T-cell (primary cell): ENCODE measurements at places on chromosomes 5 and 9. TPM values are rescaled to one million over a fixed set of nuclear protein-coding genes. Genes with fewer than 3 reads are reported as not detected.

GRCh38 chr5:133697536-133698258 lies 85.4 kb upstream of the FSTL4 start:
- peaks cover 5% of the 10 kb centered on the region for H3K4me1 ChIP-seq
- no peak overlapping the region for H3K27ac ChIP-seq
- H3K36me3 ChIP-seq, result no peaks in the 10 kb centered on the region
- H3K27me3 ChIP-seq, result peaks cover 16% of the 10 kb centered on the region
- no peak for DNase-seq

- H3K27me3 ChIP-seq, result no peaks in the 10 kb centered on the region
- no peaks in the 10 kb centered on the region for H3K36me3 ChIP-seq
- no peak for DNase-seq
- H3K27ac ChIP-seq, result no peak overlapping the region
Measured at GRCh38 chr5:165349735-165350134, 1844.3 kb downstream of the MAT2B start.

- H3K27me3 ChIP-seq, result no peaks in the 10 kb centered on the region
- H3K4me1 ChIP-seq, result no peaks in the 10 kb centered on the region
- H3K4me3 ChIP-seq, result no peak overlapping the region
- no peak overlapping the region for H3K27ac ChIP-seq
- no peaks in the 10 kb centered on the region for H3K36me3 ChIP-seq
Measured at GRCh38 chr9:71859939-71860338, 51.1 kb downstream of the ABHD17B start.

The SPINK13 gene
- not detected for total RNA-seq

- no peaks in the 10 kb centered on the region for H3K4me1 ChIP-seq
- H3K27ac ChIP-seq, result no peak overlapping the region
- H3K27me3 ChIP-seq, result no peaks in the 10 kb centered on the region
- H3K36me3 ChIP-seq, result no peaks in the 10 kb centered on the region
- H3K4me3 ChIP-seq, result no peak overlapping the region
Measured at GRCh38 chr9:8329561-8330283, 530.1 kb upstream of the DMAC1 start.

- no peak overlapping the region for H3K4me3 ChIP-seq
- no peaks in the 10 kb centered on the region for H3K36me3 ChIP-seq
- no peak overlapping the region for H3K27ac ChIP-seq
- H3K27me3 ChIP-seq, result no peaks in the 10 kb centered on the region
Measured at GRCh38 chr5:151470439-151470838, 23.0 kb downstream of the SLC36A1 start.

The GHR gene
- total RNA-seq, result not detected

The RAPGEF6 gene
- 87.1 TPM for total RNA-seq

The THBS4 gene
- total RNA-seq, result 0.53 TPM

- H3K4me3 ChIP-seq, result no peak overlapping the region
- H3K27me3 ChIP-seq, result no peaks in the 10 kb centered on the region
- H3K27ac ChIP-seq, result no peak overlapping the region
- no peaks in the 10 kb centered on the region for H3K36me3 ChIP-seq
- no peak for DNase-seq
Measured at GRCh38 chr5:142677198-142677597, 8.7 kb downstream of the FGF1 start.

DNA sequence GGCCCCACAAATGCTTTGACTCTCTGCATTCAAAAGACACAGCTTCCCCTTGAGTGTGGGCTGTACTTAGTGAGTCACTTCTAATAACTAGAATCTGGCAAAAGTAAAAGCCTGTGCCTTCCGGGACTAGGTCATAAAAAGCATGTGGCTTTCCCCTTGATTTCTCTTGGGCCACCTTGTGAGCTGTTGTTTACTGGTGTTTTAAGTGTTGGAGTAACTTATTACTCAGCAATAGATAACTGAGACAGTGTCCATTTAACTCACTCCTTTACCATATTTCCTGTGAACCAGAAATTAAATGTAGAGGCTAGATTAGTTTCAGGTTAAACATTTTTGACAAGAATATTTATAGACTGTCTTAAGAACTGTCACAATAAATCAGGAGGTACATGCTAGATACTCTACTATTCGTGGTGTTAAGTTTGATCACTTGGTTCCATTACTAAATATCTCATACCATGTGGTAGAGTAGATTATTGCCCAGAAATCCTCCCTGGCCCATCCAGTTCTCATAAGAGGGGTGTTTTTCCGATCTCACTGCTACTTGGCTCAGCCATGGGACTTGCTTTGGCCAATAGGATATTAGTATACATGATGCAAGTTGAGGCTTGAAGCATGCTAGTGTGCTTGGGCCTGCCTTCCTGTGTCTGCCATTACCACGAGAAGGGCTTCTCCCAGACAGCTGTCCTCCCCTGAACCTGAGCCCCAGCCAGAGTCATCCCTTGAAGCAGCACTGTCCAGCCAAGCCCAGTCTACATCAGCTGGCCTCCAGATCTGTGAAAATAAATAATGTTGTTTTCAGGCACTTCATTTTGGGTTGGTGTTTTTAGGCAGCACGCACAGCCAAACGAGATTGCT lies 10.4 kb upstream of the CMBL start:
- no peak for DNase-seq
- no peak overlapping the region for H3K27ac ChIP-seq
- H3K27me3 ChIP-seq, result peaks cover 12% of the 10 kb centered on the region
- H3K4me1 ChIP-seq, result no peaks in the 10 kb centered on the region
- H3K36me3 ChIP-seq, result no peaks in the 10 kb centered on the region
- H3K4me3 ChIP-seq, result no peak overlapping the region

GRCh38 chr5:126002222-126002897 lies 420.8 kb upstream of the GRAMD2B start:
- no peak overlapping the region for H3K27ac ChIP-seq
- H3K36me3 ChIP-seq, result no peaks in the 10 kb centered on the region
- H3K4me1 ChIP-seq, result no peaks in the 10 kb centered on the region
- H3K4me3 ChIP-seq, result no peak overlapping the region
- H3K27me3 ChIP-seq, result no peaks in the 10 kb centered on the region
- DNase-seq, result no peak

GRCh38 chr9:32705059-32705458 lies 69.6 kb upstream of the TAF1L start:
- H3K4me1 ChIP-seq, result no peaks in the 10 kb centered on the region
- H3K4me3 ChIP-seq, result no peak overlapping the region
- no peak overlapping the region for H3K27ac ChIP-seq
- H3K36me3 ChIP-seq, result no peaks in the 10 kb centered on the region

The TRIM7 gene
- total RNA-seq, result 1.6 TPM

- no peaks in the 10 kb centered on the region for H3K36me3 ChIP-seq
- H3K4me3 ChIP-seq, result no peak overlapping the region
- H3K27me3 ChIP-seq, result peaks cover 3% of the 10 kb centered on the region
- H3K27ac ChIP-seq, result no peak overlapping the region
- H3K4me1 ChIP-seq, result no peaks in the 10 kb centered on the region
- DNase-seq, result no peak
Measured at GRCh38 chr5:73812457-73812856, 186.5 kb downstream of the ARHGEF28 start.

- no peaks in the 10 kb centered on the region for H3K36me3 ChIP-seq
- H3K27me3 ChIP-seq, result peaks cover 4% of the 10 kb centered on the region
- no peak for DNase-seq
- no peak overlapping the region for H3K27ac ChIP-seq
Measured at GRCh38 chr5:74951865-74952264, 85.7 kb upstream of the FAM169A start.

- H3K4me1 ChIP-seq, result no peaks in the 10 kb centered on the region
- DNase-seq, result no peak
- H3K36me3 ChIP-seq, result no peaks in the 10 kb centered on the region
- H3K27ac ChIP-seq, result no peak overlapping the region
- no peaks in the 10 kb centered on the region for H3K27me3 ChIP-seq
Measured at GRCh38 chr5:103094737-103095136, 25.2 kb downstream of the GIN1 start.

DNA sequence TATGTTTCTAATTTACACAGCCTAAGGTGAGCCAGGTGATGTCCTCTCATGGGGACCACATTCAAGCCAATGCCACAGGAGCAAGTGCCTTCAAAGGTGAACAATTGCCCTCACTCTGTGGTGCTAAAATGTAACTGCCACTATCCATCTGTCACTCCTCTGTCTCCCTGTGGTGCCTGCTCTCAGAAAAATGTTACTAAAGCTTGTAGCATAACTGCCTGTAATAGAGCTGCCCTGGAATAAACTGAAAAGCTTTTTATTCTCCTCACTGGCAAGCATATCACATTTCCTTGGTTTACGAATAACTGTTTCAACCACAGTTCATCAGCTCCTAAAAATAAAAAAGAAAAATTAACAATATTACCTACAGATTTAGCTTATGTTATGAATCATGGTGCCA lies 142.4 kb downstream of the ST8SIA4 start:
- H3K27me3 ChIP-seq, result no peaks in the 10 kb centered on the region
- H3K36me3 ChIP-seq, result no peaks in the 10 kb centered on the region
- no peak overlapping the region for H3K4me3 ChIP-seq
- H3K4me1 ChIP-seq, result no peaks in the 10 kb centered on the region
- H3K27ac ChIP-seq, result no peak overlapping the region
- DNase-seq, result no peak
